Activated CD4-positive, alpha-beta T cell treated with anti-CD3 and anti-CD28 coated beads for 48 hours (primary cell): ENCODE measurements at places on chromosomes 6 and 20.

- DNase-seq, result no peak
These were observed 31.3 kb upstream of the CDH4 start for GRCh38 chr20:61220626-61221325.

GRCh38 chr20:1448081-1448620, 18.5 kb downstream of the NSFL1C start:
- no peak for DNase-seq

GRCh38 chr20:49700411-49701185, 13.1 kb downstream of the B4GALT5 start:
- no peak for DNase-seq

DNA sequence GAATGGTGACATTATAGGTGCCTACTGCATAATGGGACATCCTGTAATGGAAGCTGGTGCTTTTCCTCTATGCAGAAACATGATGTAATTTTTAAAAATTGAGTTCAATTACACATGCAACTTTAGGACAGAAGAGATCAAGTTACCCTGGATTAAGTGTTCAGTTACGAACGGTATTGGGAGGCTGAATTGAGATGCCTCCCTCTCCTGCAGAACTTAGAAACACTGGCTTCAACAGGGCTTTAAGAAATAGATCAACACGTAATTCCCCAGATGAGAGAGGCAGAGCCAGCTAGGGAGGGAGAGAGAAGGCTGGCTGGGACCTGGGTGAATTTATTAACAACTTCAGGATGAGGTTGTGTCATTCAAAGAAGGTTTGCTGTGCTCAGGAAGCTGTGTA, 232.8 kb downstream of the CDH26 start:
- no peak for DNase-seq

DNA sequence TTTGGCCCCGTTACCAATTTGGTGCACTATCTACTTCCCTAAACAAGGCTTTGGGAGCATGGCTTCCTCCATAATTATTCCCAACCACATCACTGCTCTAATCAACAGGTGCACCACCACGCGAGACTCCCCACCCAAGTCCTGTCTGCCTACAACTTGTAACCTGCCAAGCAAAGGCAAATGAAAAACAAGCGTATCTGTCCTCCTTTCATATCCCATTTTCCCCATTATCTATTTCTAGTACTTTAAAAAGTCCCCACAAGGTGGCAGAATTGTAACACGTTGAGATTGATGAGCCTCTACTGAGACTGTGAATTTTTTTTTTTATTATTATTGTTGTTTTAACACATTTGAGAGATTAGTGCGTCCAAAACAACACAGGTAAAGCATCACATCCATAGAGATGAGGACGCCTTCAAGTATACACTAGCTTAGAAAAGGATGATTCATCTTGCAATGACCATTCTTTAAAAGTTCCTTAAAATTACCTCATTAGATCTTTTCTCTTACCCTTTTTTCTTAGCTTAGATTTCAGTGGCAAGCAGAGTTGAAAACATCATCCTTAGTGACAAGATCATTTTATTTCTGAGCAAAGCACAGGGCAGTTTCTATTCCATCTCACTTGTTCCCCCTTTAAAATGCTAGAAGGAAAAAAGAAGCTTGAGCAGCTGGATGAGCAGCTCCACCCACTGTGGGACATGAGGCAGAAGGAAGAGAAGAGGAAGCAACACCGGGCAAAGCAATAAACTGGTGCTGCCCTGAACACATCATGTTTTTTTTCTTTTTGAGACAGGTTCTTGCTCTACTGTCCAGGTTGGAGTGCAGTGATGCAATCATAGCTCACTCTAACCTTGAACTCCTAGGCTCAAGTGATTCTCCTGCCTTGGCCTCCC, 210.8 kb downstream of the ARHGAP18 start:
- no peak for DNase-seq

DNA sequence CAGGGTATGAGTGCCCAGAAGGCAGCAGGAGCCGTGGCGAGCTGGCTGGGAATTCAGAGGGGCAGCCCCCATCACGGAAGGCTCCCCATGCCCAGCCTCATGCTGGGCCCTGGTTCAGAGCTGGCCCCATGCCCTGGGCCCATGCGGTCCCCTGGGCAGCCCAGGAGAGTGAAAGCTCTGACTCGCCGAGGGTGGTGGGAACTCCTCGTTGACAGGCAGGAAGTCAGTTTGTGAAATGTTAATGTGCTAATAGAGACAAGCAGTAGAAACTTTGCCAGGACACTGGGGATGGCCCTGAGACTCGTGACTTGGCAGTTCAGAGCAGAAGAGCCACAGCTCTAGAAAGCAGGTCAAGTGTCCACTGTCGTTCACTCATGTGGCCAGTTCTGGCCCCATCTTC, 353.0 kb downstream of the TAF4 start:
- no peak for DNase-seq

DNA sequence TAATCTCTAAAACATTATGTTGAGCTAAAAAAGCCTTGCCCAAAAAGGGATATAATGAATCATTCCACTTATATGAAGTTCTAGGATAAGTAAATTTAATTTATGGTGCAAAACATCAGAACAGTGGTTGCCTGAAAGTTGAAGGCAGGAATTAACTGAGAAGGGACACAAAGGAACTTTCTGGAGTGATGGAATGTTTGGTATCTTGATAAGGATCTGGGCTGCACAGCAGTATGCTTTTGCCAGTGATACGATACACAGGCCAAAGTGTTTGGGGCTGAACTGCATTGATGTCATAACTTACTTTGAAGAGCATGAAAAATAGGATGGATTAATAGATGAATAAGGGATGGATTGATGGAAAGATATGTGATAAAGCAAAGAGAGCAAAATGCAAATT, 146.1 kb upstream of the LRFN2 start:
- DNase-seq, result no peak

DNA sequence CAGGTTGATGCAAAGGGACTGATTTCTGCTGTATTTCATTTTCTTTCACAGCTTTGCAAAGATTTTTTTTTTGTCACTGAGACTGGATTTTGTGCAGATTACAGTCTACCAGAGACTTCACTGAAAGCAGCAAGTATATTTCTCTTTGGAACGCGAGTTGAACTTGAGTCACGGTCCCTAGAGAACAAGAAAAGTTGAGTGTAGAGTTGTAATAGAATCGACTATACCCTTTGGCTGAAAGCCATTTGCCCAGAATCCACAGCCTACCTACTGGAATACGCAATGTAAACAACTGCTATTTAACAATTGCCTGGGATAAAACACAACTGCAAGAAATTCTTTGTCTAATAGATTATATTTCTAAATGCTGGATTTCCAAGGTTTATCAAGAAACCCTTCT, 520.6 kb downstream of the HDGFL1 start:
- no peak for DNase-seq
